OCI-LY7 (cell line): ENCODE measurements at places on chromosomes 1 and 21.
A peak's percentile ranks its signal among the peaks of the same experiment; 100 is the strongest.

- DNase-seq: peak; percentile 22
These were observed 93.7 kb upstream of the ETS2 start for GRCh38 chr21:38712071-38712470.

DNA sequence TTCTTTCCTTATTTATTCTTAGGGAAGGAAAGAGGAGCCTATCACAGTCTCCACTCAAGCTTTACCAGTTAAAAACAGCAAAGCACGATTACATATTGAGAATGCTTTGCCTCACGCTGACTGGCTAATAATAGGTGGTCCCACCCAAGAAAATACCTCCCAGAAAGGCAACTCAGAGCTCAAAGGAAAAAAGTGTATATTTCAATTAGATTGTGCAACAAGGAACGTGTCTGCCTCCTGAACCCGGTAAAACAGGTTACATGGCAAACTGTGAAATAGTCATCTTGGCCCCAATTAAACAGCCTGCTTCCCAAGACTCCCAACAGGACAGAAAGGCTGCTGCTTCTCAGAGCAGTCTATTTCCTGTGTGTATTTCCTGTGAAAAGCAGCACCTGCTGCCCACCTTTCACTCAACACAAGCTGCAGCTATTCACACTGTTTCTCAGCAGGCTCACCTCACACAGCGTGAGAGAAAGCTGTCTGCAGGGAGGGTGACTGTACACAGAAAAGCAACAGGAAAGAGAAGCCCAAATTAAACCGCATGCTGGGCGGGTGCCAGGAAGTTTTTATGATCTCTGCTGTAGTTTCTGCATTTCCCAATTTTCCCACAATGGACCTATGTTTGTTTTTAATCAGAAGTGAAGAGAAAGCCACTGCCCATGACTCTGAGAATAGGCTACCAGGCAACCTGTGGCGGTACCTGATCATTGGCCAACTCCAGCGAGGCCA lies 44.0 kb downstream of the URB1 start:
- DNase-seq: no peak

DNA sequence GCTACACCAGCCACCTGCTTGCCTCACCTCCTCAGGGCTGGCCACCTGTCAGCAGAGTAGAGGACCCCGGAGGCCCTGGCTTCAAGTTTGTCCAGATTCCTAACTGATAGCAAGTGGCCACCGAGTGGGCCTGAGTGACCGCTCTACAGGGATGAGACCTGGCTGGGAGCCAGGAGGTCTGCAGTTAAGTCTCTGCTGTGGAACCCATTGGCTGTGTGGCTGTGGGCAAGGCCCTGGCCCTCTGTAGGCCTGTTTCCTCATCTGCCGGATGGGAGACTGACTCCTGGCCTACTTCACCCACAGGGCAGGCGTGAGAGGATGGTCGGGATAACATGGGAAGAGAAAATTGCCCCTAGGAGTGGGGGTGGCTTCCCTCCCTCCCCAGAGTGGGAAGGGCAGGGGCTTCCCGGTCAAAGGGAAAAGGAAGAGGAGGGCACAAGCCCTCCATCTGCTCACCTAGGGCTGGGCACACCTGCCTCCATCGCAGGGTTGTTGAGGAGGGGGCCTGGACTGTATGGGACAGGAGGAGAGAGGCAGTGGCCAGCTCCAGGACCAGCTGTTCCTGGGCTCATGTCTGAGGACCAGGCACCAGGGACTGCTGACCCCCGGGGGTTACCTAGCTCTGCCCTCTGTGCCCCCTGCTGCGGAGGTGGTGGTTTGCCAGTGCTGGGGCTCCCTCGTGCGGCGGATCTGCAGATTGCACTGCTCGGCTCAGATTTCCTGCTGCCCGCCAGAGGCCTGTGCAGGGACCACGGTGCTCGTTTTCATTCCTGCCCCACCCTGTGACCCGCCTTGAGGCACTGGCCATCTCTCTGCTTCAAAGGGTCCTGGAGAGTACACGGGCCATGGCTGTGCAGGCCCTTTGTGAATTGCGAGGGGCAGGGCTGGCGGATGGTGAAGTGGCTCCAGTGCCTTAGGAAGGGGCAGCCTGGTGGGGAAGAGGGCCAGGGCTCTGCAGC lies 9.1 kb upstream of the MTFR1L start:
- peak; percentile 76 for DNase-seq

DNA sequence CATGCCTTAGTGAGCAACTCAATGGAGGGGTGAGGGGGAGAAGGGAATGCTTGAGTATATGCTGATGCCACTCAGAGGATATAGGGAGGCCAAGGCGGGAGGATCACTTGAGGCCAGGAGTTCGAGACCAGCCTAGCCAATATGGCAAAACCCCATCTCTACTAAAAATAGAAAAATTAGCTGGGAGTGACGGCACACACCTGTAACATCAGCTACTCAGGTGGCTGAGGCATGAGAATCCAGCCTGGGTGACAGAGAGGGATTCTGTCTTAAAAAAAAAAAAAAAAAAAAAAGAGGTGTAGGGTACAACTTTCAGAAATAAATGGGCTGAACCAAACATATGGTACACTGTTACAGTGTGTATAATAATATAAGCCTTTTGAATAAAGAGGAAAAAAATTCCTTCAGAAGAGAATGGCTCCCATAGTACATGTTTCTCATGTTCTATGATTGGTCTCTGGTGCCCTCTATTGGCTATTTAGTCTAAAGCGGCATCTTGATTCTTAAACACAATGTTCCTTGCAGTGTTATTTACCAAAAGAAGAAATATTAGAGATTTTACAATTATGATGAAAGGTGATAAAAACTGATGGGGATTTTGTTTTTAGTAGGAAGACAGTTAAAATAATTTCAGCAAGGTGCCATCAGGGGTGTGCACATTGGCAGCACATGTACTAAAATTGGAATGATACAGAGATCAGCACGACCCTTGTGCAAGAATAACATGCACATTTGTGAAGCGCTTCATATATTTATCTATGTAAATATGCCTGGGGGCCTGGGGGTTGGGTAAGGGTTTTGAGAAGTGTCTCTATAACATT lies 109.8 kb downstream of the PATJ start:
- DNase-seq: peak; percentile 69

GRCh38 chr21:22450507-22450906 lies 1452.3 kb downstream of the NCAM2 start:
- no peak for DNase-seq

GRCh38 chr1:151294742-151295462 lies 12.8 kb downstream of the ZNF687 start:
- no peak for DNase-seq

GRCh38 chr1:116556289-116557006 lies 14.4 kb downstream of the CD58 start:
- no peak for DNase-seq

DNA sequence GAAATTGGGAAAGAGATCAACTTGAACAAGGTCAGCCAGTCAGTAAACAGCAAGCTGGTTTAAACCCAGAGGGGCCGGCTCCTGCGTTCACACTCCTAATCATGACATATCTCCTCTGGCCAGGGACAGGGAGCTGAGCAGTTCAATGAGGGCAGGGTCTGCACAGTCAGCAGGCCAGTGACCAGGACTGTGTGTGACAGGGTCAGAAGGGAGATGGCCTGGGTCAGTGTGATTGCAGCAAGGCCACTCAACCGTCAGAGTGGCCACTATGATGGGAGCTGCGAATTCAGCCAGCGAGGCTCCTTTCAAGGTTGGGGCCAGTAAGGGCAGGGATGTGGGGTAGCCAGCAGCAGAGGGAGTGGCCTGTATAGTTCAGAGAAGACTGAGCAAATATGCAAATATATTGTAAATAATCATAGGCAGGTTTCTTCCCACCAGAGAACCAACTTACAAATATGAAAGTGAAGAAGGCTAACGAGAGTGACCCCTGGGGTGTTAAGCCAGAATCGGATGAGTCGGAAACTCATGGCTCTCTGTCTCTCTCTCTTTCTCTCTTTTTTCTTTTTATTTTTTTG lies 20.0 kb downstream of the NOL9 start:
- no peak for DNase-seq

DNA sequence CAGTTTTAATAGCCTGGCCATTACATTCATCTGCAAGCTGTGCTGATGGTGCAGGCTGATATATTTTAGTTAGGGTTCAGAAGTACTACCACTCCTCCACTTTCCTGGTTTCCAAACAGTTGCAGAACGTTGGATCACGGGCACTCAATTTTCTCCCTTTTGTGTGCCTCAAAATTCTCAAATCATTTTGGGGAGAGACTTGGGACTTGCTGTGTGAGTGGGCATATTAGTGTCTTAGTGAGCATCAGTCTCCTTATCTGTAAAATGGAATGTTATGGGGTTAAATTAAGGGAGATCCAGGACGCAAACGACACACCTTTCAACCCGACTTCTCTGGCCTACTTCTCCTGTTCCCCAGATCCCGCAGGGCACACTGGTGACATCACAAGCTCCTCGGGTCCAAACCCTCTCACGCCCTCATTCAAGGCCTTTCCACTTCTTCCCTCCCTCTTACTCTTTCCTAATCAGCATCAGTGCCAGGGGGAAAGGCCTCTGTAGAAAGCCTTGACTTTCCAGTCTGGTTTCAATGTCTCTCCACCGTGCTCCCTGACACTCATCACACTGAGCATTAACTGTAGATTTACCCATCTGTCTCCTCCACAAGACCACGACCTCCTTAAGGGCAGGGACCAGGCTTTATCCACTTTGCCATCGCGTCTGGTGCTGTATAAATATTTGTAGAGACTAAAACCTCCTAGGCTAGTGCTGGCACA lies 1.2 kb downstream of the PIGP start:
- DNase-seq: peak; percentile 17

DNA sequence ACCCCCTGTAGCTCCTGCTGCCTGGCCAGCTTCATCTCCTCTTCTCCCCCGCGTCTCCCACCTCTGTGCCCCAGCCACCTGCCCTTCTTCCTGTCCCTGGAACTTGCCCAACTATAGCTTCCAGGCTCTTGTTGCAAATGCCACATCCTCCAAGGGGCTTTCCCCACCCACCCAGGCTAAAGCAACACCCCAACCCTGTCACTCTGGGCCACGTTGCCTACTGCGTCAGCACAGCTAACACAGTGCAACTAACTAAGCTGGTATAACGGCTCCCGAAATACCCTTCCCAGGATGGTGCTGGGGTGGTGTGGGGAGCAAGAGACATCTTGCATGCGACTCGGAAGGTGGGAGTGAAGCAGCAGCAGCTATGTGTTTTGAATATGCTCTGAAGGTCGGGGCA lies 19.7 kb downstream of the CAMK2N1 start:
- DNase-seq: no peak

- DNase-seq: no peak
These were observed 42.8 kb downstream of the CLDN14 start for GRCh38 chr21:36436829-36437744.

DNA sequence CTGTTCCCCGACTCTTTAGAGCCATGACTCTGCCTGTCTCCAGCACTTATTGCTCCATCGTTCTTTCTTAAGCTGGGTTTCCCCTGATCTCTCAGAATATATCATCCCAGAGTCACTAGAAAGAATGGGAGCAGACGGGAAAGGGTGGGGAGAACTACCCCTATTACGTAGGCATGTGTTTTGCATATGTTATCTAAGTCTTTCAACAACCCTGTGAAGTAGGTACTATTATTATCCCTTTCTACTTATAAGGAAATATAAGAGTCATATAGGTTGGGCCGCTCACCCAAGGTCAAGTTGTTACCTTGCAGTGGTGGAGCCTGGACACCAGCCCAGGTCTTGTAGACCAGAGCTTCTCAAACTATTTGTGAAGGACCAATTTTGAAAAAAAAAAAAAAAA lies 38.7 kb downstream of the ELF3 start:
- DNase-seq: no peak

- DNase-seq: no peak
These were observed 52.7 kb upstream of the ADARB1 start for GRCh38 chr21:45021428-45022347.

- DNase-seq: no peak
These were observed 39.3 kb downstream of the CRP start for GRCh38 chr1:159675046-159675445.

- no peak for DNase-seq
These were observed 28.9 kb downstream of the RNF2 start for GRCh38 chr1:185074307-185074706.

DNA sequence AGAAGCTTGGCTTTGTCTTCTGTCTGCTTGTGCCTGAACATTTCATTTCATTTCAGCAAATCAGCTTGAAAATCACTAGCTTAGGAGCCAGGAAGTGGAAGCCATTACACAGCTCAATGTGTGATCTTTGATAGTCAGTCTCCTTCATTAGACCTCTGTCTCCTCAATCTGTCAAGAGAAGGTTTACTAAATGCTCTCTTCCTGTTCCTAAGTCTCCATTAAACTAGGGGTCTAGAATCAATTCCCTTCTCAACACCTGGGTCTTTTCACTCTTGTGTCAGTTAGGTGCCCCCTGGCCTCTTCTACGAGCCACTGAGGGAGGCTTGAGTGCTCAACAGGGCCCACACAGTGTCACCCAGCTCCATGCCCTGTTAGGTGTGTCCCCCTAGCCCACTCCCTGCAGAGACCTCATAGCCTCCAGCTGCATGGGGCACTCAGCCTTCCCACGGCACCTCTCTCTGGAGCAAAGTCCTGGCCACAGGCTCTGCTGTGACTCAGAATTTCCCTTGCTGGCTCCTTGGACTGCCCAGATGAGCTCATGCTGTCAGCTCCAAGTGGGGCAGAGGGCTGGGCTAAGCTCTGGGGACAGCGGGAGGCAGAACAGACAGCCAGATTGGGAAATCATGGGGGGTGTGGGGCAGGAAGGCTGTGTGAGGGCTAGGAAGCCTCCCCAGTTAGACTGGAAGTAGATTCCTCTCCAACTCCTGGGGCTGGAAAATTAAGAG lies 115.7 kb upstream of the IPO9 start:
- no peak for DNase-seq

DNA sequence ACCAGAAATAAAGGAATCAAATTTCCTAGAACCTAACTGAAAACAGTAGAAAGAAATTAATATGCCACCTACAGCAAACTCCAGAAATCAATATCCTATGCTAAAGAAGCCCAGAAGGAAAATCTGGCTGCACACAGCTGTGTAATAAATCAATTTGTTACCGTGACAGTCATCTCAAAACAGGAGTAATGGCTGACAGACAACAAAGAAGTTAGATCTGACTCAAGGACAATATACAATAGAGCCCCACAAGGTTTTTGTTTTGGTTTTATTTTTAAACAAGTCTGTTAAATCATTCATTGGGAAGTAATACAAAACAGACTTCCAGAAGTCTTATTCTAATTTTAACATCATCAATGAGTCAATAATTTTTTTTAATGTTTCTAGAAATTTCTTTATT lies 168.4 kb downstream of the RERE start:
- no peak for DNase-seq

GRCh38 chr1:15958793-15959192 lies 17.1 kb downstream of the ZBTB17 start:
- DNase-seq: no peak

DNA sequence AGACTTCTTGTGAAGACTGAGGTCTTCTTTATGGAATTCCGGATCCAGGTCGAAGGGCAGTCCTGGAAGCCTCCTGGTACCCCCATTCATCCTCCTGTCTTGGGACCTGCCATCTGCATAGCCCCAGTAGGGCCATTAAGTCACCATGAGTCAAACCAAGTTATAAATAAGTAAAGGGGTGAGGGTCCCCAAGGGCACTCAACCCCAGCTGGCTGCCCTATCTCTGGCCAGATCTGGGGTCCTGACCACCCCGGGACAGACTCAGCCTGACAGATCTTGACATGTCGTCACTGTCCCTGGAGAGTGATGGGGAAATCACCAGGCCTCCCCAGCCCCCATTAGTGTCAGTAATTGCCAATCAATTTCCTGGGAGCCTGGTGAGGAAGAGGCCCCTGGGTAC lies 108.7 kb downstream of the EPHB2 start:
- no peak for DNase-seq
